CD4-positive, alpha-beta T cell treated with Interleukin-12 subunit alpha and Interleukin-12 subunit beta, for 1 hour (primary cell): ENCODE measurements at places on chromosomes 2 and 18.

GRCh38 chr2:46870051-46870839 lies 45.4 kb downstream of the MCFD2 start:
- DNase-seq: no peak

- no peak for DNase-seq
Measured at GRCh38 chr18:71106701-71107100, 817.9 kb downstream of the SOCS6 start.

GRCh38 chr2:174328114-174328960 lies 6.4 kb upstream of the SP9 start:
- DNase-seq: no peak

DNA sequence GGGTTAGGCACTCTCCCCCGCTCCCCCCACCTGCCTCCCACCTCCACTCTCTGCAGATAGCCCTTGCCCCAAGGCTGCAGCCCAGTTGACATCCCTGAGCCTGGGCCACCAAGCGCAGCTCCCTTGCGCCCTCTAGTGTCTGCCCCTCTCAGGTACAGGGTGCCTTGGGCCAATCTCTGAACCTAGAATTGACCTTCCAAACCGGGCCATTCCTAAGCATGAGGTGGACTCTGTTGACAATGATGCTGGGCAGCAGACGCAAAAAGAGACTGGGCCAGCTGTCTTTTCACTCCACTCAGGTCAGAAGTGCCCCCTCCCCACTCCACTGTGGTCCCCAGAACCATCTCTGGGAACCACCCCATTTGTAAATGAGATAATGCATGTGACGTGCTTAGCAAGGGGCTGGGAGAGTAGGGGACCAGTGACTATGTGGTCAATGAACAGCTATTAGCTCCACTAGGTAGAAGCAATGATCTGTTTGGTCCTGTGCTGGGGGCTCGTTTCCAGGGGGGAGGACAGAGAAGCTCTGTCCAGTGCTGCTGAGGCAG lies 43.3 kb upstream of the PLB1 start:
- DNase-seq: peak; percentile 75

DNA sequence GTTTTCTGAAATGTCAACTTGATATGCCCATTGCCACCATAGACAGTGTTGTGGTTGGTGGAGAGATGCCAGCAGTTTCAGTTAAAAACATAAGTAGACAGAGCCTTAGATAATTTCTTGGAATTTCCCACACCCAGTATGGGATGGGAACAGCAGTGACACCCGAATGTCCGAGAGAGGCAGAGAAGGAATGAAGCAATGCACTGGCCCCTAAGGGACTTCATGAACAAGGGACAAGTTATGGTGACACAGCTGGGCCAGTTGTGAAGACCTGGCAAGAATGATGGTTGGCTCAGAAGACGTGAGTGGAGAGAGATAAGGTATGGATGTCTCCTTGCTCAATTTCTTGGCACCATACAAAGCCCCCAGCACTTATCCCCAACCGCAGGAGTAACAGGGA lies 165.2 kb upstream of the APCDD1 start:
- no peak for DNase-seq

GRCh38 chr2:236557306-236558030 lies 12.2 kb upstream of the ACKR3 start:
- DNase-seq: no peak

GRCh38 chr18:22347606-22348511 lies 69.9 kb downstream of the CTAGE1 start:
- peak; percentile 22 for DNase-seq

DNA sequence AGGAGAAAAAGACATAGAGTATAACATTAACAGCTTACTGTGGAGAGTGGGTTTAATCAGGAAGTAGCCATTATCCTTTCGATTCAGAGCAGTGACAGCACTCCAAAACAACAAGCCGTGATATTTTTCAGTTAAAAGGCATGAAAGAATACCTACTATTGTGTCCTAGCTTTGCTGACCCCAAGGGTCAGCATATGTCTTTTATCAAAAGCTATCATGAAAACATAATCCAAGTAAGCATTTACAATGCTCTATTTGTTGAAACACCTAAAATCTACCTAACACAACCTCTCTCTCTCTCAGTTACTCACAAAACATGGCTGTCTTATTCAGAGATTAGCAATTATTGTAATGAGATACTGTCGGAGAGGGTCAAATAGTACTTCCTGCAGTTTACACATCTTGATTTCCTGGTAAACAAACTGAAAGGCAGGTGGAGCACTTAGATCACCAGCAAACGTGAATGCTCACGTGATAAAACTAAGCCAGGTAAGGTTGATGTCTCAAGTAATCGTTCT lies 100.0 kb downstream of the BAZ2B start:
- peak; percentile 69 for DNase-seq

GRCh38 chr2:150832686-150833085 lies 345.2 kb upstream of the RND3 start:
- DNase-seq: no peak

DNA sequence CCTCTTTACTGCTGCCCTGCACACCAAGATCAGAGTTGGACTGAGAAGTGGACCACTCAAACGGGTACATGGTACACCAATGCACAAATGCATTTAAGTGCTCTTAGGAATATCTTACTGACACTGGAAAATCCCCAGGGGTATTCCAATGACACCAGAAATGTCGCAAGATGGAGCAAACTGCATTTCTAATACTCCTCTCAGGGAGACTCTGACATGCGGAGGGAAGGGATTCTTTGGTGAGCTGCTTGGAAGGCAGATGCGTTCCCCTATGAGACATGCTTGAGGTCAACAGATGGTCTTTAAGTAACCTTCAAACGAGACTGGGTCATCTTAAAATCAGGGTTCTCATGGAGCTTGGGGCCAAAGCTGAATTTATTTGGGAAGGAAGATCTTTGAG lies 521.8 kb upstream of the TCF4 start:
- no peak for DNase-seq

DNA sequence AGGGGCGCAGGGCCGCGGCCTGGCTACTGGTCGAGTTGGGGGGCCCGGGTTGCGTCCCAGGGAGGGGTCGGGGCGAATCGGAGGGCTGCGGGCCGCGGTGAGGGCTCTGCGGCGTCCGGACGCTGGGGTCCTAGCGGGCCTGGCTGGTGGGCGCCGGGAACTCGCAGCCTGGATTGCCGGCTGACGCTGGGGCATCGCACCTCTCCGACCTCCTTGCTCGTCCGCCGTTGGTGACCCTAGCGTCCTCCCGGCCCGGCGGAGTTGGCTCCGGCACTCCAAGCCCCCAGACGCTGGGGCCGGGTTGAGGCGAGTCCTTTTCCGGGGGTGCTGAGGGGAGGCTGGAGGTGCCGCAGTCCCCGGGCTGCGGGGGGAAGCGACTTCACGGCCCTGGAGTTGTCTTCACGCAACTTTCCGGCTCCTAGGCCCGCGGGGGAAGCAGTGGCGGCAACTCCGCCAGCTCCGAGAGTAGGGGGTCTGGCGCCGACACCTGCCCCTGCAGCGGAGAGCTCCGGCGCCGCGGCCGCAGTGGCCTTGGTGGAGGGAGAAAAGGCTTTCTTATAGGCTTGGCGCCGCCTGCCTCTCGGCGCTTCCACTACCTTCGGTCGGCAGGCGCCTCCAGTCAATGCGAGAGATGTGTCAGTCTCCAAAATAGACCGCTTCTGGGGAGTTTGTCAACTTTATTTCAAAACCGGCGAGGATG lies 70.3 kb downstream of the HAUS1 start:
- DNase-seq: peak; percentile 37

DNA sequence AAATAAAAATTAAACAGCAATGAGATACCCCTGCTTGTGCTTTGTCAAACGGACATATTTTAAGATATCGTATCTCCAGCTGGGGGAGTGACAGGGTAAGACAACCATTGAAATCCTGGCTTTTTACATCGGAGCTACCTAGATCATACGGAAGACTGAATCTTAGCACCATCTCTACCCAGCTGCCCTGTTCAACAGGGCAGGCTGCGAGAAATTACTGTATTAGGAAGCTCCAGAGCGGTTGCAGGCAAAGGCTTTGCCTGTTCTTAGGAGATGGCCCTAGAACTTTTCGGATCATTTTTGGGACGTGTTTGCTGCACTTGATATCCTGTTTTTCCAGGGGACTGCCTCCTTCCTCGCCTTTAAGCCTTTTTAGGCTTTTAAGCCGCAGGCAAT lies 2.0 kb upstream of the PRKCE start:
- DNase-seq: no peak

- no peak for DNase-seq
Measured at GRCh38 chr2:231928481-231928880, 2.3 kb upstream of the NPPC start.

DNA sequence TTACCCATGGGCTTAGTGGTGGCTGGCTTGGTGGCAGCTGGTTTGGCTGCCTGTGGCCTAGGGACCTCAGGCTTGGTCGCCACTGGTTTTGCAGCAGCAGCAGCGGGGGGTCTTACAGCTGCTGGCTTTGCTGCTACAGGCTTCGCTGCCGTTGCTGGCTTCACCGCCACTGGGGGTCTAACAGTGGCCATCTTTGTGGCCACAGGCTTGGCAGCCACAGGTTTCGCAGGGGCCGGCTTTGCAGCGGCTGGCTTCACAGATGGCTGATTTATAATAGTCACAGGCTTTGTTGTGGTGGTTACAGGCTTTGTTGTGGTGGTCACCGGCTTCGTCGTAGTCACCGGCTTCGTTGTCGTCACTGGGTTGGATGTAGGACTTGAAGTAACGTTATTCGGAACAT lies 77.8 kb downstream of the COL6A3 start:
- DNase-seq: no peak

GRCh38 chr18:22466608-22467395 lies 49.1 kb upstream of the CTAGE1 start:
- no peak for DNase-seq

- DNase-seq: no peak
Measured at GRCh38 chr18:50460716-50461115, 85.9 kb downstream of the SKA1 start.

GRCh38 chr2:77507657-77508056 lies 14.5 kb downstream of the LRRTM4 start:
- DNase-seq: no peak

- no peak for DNase-seq
Measured at GRCh38 chr2:230640540-230641011, 72.1 kb upstream of the CAB39 start.

- no peak for DNase-seq
Measured at GRCh38 chr2:45191976-45192375, 182.7 kb upstream of the SIX2 start.

DNA sequence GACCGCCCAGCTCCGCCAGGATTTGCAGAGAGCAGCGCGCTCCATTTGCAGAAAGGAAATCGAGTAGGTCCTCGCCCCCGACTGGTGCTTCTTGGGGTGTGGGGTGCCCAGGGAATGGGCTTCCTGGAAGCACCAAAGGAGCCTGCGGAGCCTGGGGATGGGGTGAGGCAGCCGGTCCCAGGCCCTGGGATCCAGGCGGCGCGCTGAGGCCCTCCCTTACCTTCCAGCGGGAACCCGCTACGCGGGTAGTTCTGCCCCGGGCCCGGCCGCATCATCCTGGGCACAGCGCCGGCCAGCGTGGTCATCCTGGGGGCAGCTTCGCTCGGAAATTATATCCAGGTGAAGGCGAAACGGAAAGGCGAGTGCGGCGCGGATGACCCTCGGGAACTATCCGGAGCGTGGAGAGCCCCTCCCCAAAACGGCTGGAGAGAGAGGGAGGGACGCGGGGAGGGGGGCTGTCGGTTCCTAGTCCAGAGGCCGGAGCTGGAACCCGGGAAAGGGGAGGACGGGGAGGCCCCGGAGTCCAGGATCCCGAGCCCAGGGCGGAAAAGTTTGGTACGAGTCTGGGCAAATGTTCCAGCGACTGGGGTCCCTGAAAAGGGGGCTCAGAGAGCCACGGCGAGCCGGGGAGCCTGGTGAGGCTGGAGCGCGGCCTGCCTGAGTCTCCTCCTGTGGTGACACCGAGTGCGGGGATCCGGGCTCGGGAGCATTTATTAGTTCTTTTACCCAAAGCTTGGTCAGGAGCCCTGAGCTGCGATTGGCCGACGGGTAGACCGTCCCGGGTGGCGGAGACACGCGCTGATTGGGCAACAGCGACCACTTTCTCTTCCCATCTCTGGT lies at the start of gene PAX3:
TSS of gene PAX3 (minus strand) at position 688 of the 840 bp plus-strand sequence. CDS start at position 305, 383 bp downstream.
- no peak for DNase-seq

DNA sequence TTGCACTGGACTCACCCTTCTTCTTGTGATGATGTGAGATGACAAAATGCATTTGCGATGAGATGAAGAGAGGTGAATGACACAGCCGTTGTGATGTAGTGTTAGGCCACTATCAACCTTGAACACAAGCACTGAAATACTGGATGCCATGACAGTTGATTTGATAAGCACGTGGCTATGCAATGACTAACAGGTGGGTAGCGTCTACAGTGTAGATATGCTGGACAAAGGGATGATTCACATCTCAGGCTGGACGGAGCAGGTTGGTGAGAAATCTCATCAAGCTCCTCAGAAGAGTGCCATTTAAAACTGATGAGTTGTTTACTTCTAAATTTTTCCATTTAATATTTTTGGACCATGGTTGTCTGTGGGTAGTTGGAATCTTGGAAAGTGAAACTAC lies 375.8 kb upstream of the LYPD1 start:
- DNase-seq: no peak

DNA sequence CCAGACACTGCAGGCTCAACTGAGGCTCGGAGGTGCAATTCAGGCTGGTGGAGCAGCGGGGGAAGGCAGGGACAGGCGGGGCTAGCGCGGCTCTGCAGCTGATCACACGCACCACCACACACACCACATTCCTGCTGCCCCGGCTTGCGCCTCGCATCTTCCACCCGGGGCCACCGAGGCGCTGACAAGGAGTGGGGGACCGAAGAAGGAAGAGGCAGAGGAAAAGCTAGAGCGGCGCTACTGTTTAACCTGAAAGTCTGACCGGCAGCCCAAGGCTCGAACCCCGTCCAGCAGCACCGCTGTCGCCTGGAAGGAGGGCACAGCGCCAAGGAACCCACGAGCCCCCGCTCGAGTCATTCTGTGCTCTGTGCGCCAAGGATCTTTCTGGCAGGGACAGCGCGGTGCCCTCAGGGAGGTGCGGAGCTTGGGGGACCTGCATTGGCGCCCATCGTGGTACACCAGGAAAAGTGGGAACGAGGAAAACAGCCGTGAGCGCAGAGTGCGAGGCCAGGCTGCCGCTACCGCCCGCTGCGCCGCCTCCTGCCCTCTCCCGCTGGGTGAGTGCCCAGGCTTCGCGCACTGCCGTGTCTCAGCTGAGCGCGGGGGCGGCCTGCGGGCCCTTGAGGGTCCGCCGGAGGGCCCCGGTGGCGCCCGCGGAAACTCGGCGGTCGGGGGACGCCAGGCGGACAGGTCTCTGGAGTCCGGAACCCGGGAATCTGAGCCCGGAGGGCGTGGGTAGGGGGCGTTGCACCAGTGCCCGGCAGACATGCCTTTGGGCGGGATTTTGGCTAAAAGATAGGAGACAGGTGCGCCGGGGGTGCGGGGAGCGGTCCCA lies 860 bp upstream of the KCNJ3 start:
- DNase-seq: no peak

- peak; percentile 59 for DNase-seq
Measured at GRCh38 chr18:741931-742512, 29.6 kb upstream of the ENOSF1 start.

- no peak for DNase-seq
Measured at GRCh38 chr2:59249441-59250306, 1008.5 kb upstream of the FANCL start.

- no peak for DNase-seq
Measured at GRCh38 chr2:27701676-27702075, 38.0 kb downstream of the SLC4A1AP start.
